ENCODE measurements at places on chromosomes 13 and 19. TPM values are rescaled to one million over a fixed set of nuclear protein-coding genes. Genes with fewer than 3 reads are reported as not detected.

The NALCN gene
- not detected for total RNA-seq

The TBXA2R gene
- total RNA-seq = not detected

The SLC7A9 gene
- total RNA-seq = not detected

The ODAD3 gene
- 2.2 TPM for total RNA-seq

The MCEMP1 gene
- total RNA-seq = not detected

The TLE2 gene
- 31.4 TPM for total RNA-seq

The FUT6 gene
- total RNA-seq = 140 TPM

The CD22 gene
- total RNA-seq = 4.4 TPM

The NLRP9 gene
- not detected for total RNA-seq

The PRX gene
- total RNA-seq = 3.7 TPM

The NLRP4 gene
- total RNA-seq = not detected

The NPHS1 gene
- not detected for total RNA-seq

The FUT1 gene
- 0.79 TPM for total RNA-seq

The IGFL1 gene
- total RNA-seq = not detected

The RUBCNL gene
- total RNA-seq = 2.8 TPM

The SUCLA2 gene
- total RNA-seq = 36.8 TPM

The CGB2 gene
- not detected for total RNA-seq

The RPS19 gene
- 1,034 TPM for total RNA-seq

The GPR12 gene
- total RNA-seq = not detected

The CACTIN gene
- total RNA-seq = 27.0 TPM

The ZNF805 gene
- total RNA-seq = 17.8 TPM

The NANOS2 gene
- total RNA-seq = not detected

The CDC16 gene
- 75.4 TPM for total RNA-seq

The PABPC3 gene
- total RNA-seq = 0.20 TPM

The ZNF816 gene
- 150 TPM for total RNA-seq
